ENCODE measurements at places on chromosomes 6 and 20. TPM values are rescaled to one million over a fixed set of nuclear protein-coding genes. Genes with fewer than 3 reads are reported as not detected.

Gene CLVS2
- 1.5 TPM for total RNA-seq

- H3K4me1 ChIP-seq, result no peaks in the 10 kb centered on the region
- no peak overlapping the region for H3K4me3 ChIP-seq
- no peaks in the 10 kb centered on the region for H3K36me3 ChIP-seq
- H3K27me3 ChIP-seq, result no peaks in the 10 kb centered on the region
- no peak for DNase-seq
Measured at GRCh38 chr6:24016286-24016685, 109.7 kb upstream of the NRSN1 start.

GRCh38 chr20:56414842-56415765 is 3.0 kb downstream of the CASS4 start:
- no peaks in the 10 kb centered on the region for H3K4me1 ChIP-seq
- no peak overlapping the region for H3K4me3 ChIP-seq
- no peaks in the 10 kb centered on the region for H3K27me3 ChIP-seq
- H3K27ac ChIP-seq, result no peak overlapping the region
- no peaks in the 10 kb centered on the region for H3K36me3 ChIP-seq

DNA sequence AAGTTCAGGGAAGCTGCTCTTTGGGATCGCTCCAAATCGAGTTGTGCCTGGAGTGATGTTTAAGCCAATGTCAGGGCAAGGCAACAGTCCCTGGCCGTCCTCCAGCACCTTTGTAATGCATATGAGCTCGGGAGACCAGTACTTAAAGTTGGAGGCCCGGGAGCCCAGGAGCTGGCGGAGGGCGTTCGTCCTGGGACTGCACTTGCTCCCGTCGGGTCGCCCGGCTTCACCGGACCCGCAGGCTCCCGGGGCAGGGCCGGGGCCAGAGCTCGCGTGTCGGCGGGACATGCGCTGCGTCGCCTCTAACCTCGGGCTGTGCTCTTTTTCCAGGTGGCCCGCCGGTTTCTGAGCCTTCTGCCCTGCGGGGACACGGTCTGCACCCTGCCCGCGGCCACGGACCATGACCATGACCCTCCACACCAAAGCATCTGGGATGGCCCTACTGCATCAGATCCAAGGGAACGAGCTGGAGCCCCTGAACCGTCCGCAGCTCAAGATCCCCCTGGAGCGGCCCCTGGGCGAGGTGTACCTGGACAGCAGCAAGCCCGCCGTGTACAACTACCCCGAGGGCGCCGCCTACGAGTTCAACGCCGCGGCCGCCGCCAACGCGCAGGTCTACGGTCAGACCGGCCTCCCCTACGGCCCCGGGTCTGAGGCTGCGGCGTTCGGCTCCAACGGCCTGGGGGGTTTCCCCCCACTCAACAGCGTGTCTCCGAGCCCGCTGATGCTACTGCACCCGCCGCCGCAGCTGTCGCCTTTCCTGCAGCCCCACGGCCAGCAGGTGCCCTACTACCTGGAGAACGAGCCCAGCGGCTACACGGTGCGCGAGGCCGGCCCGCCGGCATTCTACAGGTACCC is at the start of gene ESR1:
Gene ESR1 (plus strand): TSS at position 170 of the 858 bp plus-strand sequence. CDS start 231 bp downstream, at position 401.
- peak within 1 kb of the TSS; percentile 93 for H3K27ac ChIP-seq
- peak within 1 kb of the TSS; percentile 55 for H3K4me3 ChIP-seq
- H3K36me3 ChIP-seq, result no peaks in the 10 kb centered on the region
- peaks cover 9% of the 10 kb centered on the region for H3K4me1 ChIP-seq

DNA sequence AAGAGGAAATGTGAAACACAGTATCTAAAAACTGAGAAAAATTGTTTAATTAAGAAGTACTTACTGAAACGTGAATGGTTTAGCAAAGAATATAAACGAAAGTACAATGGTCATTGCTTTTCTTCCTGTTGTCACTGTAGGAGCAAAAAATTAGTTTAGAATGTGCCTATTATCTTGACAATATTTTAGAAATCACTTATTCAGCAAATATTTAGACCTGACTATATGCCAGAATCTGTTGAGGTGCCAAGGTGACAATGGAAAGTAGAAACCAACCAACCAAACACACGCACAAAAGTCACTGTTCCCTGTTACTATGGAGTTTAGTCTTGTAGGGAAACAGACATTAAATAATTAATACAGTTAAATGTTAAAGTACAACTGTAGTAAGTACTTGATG is 20.5 kb downstream of the SLC35B3 start:
- no peaks in the 10 kb centered on the region for H3K4me1 ChIP-seq
- H3K27ac ChIP-seq, result no peak overlapping the region
- no peak for DNase-seq
- no peak overlapping the region for H3K4me3 ChIP-seq
- H3K36me3 ChIP-seq, result no peaks in the 10 kb centered on the region

DNA sequence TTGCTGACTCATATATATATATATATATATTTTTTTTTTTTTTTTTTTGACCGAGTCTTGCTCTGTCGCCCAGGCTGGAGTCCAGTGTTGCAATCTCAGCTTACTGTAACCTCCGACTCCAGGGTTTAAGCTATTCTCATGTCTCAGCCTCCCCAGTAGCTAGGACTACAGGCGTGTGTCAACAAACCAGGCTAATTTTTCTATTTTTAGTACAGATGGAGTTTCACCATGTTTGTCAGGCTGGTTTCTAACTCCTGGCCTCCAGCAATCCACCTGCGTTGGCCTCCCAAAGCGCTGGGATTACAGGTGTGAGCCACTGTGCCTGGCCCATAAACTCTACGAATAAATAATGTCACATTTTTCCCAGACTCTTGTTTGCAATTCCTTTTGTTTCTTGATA is 4.8 kb downstream of the LRP11 start:
- H3K36me3 ChIP-seq, result no peaks in the 10 kb centered on the region
- no peak overlapping the region for H3K27ac ChIP-seq
- peaks cover 57% of the 10 kb centered on the region for H3K4me1 ChIP-seq
- no peaks in the 10 kb centered on the region for H3K27me3 ChIP-seq
- DNase-seq, result peak; percentile 58

DNA sequence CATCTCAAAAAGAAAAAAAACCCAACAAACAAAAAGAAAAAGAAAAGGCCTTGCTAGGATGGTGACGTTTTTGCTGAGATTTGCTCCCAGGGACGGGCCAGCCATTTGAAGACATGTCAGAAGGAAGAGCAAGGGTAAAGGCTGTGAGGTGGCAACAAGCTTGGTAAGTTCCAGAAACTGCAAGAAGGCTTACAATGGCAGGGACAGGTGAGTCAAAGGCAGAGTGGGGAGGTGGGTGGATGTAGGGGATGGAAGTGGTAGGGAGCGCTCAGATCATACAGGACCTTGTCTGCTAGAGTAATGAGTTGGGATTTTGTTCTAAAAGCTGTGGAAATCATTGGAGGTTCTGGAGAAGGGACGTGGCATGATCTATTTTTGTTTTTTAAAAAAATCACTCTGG is 4.3 kb downstream of the KIF3B start:
- H3K4me3 ChIP-seq, result no peak overlapping the region
- no peaks in the 10 kb centered on the region for H3K36me3 ChIP-seq
- no peaks in the 10 kb centered on the region for H3K27me3 ChIP-seq
- peaks cover 48% of the 10 kb centered on the region for H3K4me1 ChIP-seq

Gene SPATA25
- 7.1 TPM for total RNA-seq

All from vagina (tissue), 2 donors.